ENCODE measurements at places on chromosomes 12 and 14. TPM values are rescaled to one million over a fixed set of nuclear protein-coding genes. Genes with fewer than 3 reads are reported as not detected.
A peak's percentile ranks its signal among the peaks of the same experiment; 100 is the strongest.

DNA sequence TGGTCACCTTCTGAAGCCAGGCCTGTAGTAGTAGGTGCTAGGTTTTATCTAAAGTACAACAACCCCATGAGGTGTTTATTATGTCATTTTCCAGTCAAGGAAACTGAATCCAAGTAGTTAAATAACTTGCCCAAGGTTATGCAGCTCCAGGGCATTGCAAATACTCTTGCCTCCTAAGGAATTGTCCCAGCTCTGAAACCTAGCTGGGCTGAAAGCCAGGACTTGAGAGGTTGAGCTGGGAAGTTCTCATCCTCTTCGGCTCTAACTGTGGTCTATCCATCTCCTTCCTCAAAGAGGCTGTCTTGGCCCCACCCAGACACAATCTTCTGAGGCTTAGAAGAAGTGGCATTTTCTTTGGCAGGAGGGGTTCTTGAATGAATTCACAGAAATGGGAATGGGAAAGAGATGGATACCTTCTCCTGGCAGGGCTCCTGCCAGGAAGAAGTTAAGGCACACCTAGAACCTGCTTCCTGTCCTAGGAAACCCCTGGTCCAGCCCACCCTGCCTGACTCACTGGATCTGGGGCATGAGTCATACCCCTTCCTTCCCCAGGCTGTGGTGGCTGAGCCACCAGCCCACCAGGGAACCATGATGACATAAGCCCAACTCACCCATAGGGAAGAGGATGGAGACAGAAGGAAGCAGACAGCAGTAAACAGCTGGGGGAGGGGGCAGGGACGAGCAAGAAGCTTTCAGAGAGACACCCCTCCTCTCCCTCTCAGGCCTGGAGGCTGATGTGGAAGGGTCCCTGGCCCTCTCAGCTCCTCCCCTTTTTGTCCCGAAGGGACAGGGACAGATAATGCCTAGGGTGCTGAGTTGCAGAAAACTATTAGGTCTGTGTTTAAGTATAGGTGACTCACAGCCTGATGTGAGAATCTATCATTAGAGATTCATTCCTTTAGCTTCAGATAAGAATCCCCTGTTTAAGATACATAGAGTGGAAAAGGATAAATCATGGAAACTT is 2.1 kb upstream of the PLEK2 start:
- no peaks in the 10 kb centered on the region for H3K27me3 ChIP-seq
- peak; percentile 30 for DNase-seq
- H3K36me3 ChIP-seq, result no peaks in the 10 kb centered on the region
- H3K4me1 ChIP-seq, result peaks cover 29% of the 10 kb centered on the region
- no peak overlapping the region for H3K4me3 ChIP-seq
- H3K27ac ChIP-seq, result no peak overlapping the region

DNA sequence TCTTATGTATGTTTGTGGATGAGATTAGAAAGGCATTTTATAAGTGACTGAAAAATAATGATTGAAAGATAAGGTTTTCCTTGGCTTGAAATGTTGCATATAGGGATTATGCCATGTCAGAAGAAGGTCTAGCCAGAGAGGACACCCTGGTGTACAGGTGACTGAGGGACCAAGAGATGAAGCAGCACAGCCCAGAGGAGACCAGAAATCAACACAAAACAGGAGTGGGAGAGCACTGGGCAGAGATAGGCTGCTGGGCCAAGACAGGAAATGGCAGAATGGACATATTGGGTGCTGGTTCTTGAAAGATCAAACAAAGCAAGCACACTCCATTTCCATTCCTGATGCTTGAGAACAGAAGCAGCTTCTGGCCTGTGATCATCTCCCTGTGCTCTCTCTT is 24.4 kb upstream of the FRMD6 start:
- no peaks in the 10 kb centered on the region for H3K36me3 ChIP-seq
- no peaks in the 10 kb centered on the region for H3K4me1 ChIP-seq
- no peaks in the 10 kb centered on the region for H3K27me3 ChIP-seq
- no peak overlapping the region for H3K27ac ChIP-seq

DNA sequence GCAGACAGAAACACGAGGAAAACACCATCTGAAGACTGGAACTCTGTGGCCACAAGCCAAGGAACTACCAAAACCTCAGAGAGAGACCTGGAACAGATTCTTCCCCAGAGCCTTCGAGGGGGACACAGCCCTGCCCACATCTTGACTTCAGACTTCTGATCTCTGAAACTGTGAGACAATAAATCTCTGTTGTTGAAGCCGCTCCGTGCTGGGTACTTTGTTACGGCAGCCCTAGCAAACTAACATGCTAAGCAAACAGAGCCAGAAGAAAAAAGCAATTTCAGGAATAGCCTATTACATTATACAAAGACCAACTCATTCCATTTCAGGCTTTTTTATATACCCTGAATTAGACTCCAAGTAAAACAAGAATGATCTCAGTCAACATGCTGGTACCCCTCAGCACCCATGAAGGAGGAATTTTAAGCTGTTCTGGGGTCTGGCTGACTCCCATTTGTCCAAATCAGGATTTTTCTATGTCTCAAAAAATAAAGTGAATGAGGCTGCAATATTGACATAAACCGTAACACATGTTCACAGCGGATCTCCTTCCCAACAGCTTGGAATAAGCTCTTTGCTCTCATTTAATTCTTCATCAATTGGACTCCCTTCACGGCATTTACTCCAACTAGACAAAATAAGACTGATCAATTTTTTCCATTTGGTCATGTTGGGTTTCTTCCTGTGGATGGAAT is 190.1 kb downstream of the FOXN3 start:
- DNase-seq, result no peak
- H3K36me3 ChIP-seq, result no peaks in the 10 kb centered on the region
- peaks cover 20% of the 10 kb centered on the region for H3K4me1 ChIP-seq
- no peak overlapping the region for H3K27ac ChIP-seq

DNA sequence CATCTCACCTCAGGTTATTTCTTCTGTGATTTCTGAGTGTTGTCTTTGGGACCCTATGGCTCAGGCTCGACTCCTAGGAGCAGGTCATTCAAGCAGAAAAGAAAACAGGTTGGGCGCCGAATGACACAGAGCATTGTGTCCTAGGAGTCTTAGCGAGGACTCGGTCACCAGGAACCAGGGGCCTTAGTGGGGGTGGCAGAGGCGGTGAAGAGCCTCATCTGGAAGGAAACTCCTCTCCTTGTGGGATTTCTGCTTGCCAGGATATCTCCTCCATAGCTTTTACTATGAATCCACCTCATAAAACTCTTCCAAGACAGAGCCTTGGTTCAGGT is 630 bp downstream of the PLEKHH1 start:
- H3K36me3 ChIP-seq, result no peaks in the 10 kb centered on the region
- peak overlapping the region; percentile 83 for H3K27ac ChIP-seq
- H3K4me3 ChIP-seq, result peak overlapping the region; percentile 73
- H3K27me3 ChIP-seq, result no peaks in the 10 kb centered on the region

The PRKD1 gene
- total RNA-seq, result 9.9 TPM

GRCh38 chr12:131137836-131138637 is 184.3 kb downstream of the ADGRD1 start:
- H3K36me3 ChIP-seq, result no peaks in the 10 kb centered on the region
- no peak overlapping the region for H3K27ac ChIP-seq
- no peaks in the 10 kb centered on the region for H3K4me1 ChIP-seq

- H3K4me1 ChIP-seq, result no peaks in the 10 kb centered on the region
- no peak overlapping the region for H3K4me3 ChIP-seq
- H3K27ac ChIP-seq, result no peak overlapping the region
- no peak for DNase-seq
- peaks cover 8% of the 10 kb centered on the region for H3K27me3 ChIP-seq
- no peaks in the 10 kb centered on the region for H3K36me3 ChIP-seq
Measured at GRCh38 chr14:94713115-94713514, 56.8 kb downstream of the GSC start.

DNA sequence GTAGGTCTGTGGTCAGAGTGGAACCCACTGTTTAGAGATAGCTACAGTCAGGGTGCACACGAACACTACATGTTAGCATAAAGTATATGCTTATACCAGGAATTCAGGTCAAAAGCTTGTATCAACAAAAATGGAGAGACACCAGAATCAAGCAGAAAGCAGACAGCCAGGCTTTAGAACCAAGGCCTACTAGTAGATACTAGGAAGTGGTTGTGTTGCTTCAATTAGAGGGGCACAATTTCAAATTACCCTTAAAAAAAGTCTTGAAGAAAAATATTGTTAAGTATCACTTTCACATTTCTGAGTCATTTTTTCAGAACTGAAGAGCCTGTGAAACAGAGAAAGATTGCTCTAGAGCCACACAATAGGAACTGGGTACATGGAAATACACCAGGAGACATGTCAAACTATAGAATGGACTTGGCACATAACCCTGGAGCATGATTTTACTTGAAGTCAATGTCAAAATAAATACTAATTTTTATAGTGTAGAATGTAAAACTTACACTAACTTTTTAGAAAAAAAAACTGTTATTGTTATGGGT is 41.6 kb downstream of the LRRC9 start:
- no peak overlapping the region for H3K27ac ChIP-seq
- no peaks in the 10 kb centered on the region for H3K27me3 ChIP-seq
- no peak overlapping the region for H3K4me3 ChIP-seq
- H3K4me1 ChIP-seq, result no peaks in the 10 kb centered on the region

GRCh38 chr14:75566321-75566720 is 12.1 kb upstream of the FLVCR2 start:
- H3K36me3 ChIP-seq, result no peaks in the 10 kb centered on the region
- DNase-seq, result no peak
- H3K27me3 ChIP-seq, result no peaks in the 10 kb centered on the region

Data from adrenal gland (tissue), 19 donors.